Adrenal gland (tissue), 19 donors: ENCODE measurements at places on chromosomes 11 and 22. TPM values are rescaled to one million over a fixed set of nuclear protein-coding genes. Genes with fewer than 3 reads are reported as not detected.

The EFEMP2 gene
- polyA plus RNA-seq = 92.9 TPM

The DEPDC7 gene
- polyA plus RNA-seq = 1.1 TPM

The ACR gene
- polyA plus RNA-seq = 1.5 TPM

The CDON gene
- polyA plus RNA-seq = 1.1 TPM

The CNIH2 gene
- polyA plus RNA-seq = 13.4 TPM

The STK33 gene
- polyA plus RNA-seq = 35.8 TPM

The KCNJ1 gene
- polyA plus RNA-seq = 0.17 TPM

The ANO5 gene
- polyA plus RNA-seq = 9.1 TPM

The MAPK8IP2 gene
- polyA plus RNA-seq = 4.4 TPM

The CARD16 gene
- polyA plus RNA-seq = 48.6 TPM

The BCO2 gene
- polyA plus RNA-seq = 91.1 TPM

The OR51B5 gene
- not detected for polyA plus RNA-seq

The VSIG10L2 gene
- polyA plus RNA-seq = 0.44 TPM

The IL18BP gene
- polyA plus RNA-seq = 17.3 TPM

The OR52A1 gene
- not detected for polyA plus RNA-seq

The C11orf68 gene
- polyA plus RNA-seq = 32.4 TPM

The MIOX gene
- not detected for polyA plus RNA-seq

The ART1 gene
- polyA plus RNA-seq = not detected
